ENCODE measurements at places on chromosomes 3 and 15.

GRCh38 chr3:71591101-71591500 is 7.6 kb upstream of the FOXP1 start:
- DNase-seq = no peak

DNA sequence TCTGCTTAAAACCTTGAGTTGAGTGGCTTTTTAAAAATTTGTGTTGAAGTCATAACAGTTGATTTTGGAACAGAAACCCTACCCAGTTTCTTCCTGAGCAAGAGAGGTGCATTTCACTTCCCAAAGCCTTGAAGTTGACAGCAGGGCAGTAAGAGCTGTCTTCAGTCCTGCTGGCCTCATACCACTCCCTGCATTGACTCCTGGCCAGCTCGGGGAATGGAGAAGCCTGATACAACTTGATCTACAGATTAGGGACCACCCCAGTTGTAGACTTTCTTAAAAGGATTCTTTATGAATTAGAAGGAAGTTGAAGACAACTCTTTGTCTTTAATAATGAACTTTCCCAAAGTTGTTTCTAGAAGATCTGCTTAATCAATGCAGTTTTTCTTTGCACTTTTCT is 90.6 kb upstream of the FLNB start:
- DNase-seq = no peak

GRCh38 chr3:114893361-114893760 is 253.7 kb downstream of the ZBTB20 start:
- no peak for DNase-seq

DNA sequence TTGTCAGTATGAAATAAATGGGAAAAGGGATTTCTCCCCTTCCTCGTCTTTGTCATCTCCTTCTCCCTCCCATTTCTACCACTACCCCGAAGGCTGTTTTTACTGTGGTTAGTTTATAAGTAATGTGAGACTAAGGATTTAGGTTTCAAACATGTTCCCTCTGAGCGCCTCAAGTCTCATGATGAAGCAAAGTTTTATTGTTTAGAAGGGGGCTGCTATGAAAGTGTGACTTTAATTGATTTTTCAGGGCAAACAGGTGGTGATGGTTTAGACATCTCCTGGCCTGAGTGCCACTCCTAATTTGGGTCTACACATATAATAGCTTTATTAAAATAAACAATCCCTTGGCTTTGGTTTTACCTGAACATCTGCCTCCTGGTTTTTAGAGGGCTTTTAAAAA is 185.5 kb downstream of the MCTP2 start:
- DNase-seq = no peak

- DNase-seq = no peak
Measured at GRCh38 chr3:119161240-119161639, 12.2 kb upstream of the UPK1B start.

DNA sequence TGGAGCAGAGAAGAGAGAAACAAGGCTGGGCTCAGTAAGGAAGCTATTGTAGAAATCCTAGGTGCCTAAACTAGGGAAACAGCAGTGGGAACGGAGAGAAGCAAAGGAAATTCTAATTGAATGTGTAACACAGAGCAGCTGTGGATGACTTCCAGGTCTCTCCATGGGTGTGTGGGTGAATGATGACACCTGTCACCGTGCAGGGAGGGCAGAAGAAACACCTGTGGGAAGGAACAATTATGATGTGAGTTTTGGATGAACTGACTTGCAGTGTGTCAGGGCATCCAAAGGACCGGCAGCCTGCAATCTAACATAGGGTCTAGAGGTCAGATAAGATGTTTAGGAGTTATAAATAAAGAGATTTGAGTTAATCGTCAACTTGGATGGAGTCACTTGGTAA is 144.2 kb downstream of the RYR3 start:
- DNase-seq = no peak

Data from stimulated activated CD8-positive, alpha-beta memory T cell treated with anti-CD3 and anti-CD28 coated beads, Interleukin-7, amount 100 ng/mL, for 4 hours (primary cell).